ENCODE measurements at places on chromosomes 2 and 18.

- DNase-seq, result no peak
Measured at GRCh38 chr2:42474765-42475454, 18.9 kb downstream of the KCNG3 start.

GRCh38 chr2:173649527-173650219 lies 295.0 kb downstream of the CDCA7 start:
- DNase-seq, result no peak

- DNase-seq, result no peak
Measured at GRCh38 chr2:69917852-69918251, 2.9 kb downstream of the MXD1 start.

DNA sequence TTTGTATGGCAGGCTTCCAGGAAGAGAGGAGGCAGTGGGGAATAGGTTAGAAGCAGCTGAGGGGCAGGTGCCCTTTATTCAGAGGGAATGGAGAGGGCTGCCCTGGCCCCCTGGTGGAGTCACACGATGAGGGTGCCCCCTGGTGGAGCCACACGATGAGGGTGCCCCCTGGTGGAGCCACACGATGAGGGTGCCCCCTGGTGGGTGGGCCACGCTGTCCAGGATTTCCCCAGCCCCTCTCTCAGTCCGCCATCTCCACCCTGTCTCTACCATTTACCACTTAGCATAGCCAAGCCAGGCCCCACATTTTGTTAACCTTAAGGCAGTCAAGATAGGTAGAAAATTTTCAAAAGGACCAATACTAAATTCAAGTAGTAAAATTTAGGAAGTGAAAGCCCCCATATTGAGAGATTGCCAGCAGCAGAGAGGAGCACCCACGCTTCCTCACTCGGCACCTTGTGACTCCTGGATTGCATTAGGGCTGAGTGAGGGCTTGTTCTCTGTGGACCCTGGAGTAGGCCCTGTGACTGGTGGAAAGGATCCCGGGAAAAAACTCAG lies 10.4 kb upstream of the FAM228A start:
- peak; percentile 4 for DNase-seq

- no peak for DNase-seq
Measured at GRCh38 chr2:223998948-223999347, 40.1 kb downstream of the SERPINE2 start.

DNA sequence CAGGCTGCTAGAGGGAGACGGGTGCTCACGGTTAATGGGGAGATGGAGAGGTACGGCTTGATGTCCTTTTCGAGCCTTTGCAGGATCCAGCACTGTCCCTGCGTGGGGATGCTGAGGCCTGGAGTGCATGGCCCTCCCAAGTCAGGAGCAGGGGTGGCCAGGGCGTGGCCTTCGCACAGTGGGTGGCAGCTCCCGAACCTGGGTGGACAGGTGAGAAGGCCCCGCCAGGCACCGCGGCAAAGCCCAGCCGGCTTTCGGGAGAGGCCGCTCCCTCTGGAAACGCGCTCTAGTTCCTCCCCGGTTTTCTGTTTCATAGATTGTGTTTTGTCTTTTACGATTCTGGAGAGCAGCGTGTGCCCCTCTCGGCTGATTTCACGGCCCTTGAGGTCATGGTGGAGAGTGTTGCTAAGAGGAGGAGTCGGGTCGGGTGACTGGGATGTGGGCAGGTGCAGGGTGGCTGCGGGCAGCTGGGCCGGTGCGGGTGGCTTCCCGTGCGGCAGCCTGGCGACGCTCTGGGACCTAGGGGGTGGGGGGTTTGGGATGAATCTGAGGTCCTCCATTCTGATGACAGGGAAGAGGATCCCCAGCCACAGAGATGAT lies 39.4 kb downstream of the CTDP1 start:
- no peak for DNase-seq

GRCh38 chr2:62180975-62181374 lies 14.9 kb upstream of the B3GNT2 start:
- no peak for DNase-seq

DNA sequence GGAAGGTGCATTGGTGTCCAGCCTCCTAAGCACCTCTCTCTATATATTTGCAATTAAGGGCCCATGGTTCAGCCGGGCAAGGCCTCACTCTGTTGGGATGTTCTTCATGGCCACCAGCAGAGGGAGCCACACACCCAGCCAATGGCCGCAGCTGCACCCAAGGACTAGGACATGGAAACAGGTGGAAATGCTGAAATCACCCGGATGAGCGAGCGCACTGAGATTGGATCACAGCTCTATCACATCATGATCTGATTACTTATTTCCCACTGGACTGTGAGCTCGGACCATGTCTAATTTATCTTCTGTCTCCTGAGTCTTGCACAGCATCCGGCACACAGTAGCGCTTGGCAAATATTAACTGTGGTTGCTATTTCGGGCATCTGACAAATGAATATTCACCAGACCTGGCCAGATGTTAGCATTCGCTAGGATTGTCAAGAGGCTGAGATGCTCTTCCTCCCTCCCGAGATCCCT lies 31.2 kb downstream of the KIF3C start:
- peak; percentile 37 for DNase-seq

- no peak for DNase-seq
Measured at GRCh38 chr2:25362434-25363145, 20.9 kb upstream of the DNMT3A start.

DNA sequence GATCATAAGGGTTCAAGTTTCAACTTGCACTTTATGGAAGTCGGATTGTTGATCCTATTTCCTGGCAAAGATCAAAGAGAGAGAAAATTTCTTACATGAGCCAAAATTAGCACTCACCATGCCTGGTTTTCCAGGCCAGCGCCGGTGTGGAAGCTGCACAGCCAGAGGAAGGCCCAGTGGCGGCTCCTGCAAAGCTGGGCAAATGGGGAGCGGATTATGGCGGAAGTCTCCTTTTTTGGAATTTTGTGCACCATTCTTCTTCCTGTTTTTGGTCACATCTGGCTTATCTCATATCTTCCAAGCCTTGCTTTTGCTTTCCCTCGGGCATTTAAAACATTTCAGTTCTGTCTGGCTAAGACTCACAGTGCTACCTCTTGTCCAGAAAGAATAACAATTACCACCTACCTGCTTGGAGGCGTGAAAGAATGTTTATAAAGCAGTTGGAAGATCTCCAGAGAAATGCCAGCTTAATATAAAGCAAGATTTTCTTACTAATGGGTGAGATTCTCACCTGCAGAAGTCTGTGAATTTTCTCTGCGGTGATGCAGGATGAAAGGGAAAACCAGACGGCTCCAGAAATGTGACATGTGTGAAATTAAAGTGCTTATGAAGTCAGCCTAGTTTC lies 94.3 kb downstream of the ASAP2 start:
- DNase-seq, result no peak

- no peak for DNase-seq
Measured at GRCh38 chr18:55900380-55900779, 312.4 kb upstream of the TCF4 start.

DNA sequence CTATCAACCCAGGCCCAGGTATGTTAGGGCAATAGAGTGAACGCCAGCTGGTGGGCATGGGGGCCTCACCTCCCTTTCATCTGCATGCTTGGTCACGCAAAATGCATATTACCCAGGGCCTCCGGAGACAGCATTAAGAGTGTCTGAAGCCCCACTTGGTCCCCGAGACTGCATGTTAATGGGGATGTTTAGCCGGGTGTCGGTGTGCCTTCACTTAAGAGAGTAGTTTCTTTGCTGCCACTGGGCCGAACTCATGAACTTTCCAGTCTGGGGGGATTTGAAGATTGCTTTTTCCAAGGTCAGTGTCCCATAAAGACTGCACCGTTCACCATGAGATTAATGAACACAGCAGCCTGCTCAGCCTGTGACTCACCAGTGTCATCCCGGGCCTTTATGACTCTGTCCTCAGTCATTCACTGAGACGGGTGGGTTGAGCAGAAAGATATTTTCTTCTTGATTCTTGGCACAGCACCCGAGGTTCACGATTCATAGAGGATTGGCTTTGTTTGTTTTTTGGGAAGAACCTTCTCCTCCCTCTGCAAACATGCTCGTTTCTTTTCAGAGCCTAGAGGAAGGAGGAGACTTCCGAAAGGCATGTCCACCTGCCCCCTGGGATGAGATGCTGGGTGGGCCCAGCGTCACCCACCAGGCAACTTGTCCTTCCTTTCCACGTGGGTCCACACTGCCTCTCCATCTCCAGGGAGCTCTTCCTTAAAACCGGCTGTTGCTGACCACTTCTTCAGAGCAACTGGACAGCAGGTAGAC lies 199.1 kb downstream of the GLI2 start:
- no peak for DNase-seq

GRCh38 chr2:189799531-189799930 lies 15.3 kb downstream of the PMS1 start:
- no peak for DNase-seq

DNA sequence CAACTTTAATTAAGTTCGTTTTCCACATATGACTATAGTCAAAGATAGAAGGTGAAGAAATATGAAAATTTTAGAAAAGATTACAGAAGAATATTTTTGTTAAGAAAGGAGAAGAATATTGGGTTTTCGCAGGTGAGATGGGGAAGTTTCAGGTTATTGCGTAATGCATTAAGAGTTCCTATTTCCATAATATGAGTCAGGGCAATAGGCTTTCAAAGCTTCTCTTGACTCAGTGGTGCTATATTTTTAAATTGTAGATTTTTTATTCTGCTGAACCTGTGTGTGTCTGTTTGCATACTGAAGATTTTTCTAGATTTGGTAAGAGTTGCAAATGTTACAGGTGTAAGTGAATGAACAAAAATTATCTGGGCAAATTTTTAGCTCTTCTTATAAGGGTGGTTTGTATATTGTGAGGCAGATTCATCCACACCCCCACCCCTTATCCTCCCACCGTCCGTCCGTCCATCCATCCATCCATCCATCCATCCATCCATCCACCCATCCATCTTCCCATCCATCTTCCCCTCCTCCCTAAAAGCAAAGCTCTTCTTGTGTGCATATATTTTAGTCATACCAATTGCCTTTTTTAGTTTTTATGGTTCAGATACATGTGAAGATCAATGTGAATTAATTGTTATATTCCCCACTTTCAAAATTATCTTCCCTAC lies 69.6 kb downstream of the MYO1B start:
- DNase-seq, result no peak

DNA sequence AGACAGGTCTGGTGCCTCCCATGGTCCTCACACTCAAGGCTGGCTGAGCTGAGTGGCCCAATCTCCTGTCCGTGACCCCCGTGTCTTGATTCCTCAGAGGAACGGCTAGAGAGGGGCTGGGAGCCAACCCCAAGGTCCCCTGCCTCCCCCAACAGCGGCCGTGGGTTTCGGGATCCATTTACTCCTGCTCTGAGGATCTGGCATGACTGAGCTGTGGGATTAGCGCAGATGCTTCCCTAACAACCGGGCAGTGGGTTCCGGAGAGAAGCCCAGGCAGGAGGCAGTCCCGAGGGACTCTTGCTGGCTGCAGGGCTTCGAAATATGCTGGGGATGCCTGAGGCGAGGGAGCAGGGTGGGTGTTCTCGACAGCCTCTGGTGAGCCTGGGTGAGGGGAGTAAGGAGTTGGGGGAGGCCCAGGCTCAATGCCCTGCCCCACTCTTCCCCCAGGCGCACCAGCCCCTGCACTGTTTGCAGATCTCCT lies 18.9 kb downstream of the GPR35 start:
- DNase-seq, result no peak

DNA sequence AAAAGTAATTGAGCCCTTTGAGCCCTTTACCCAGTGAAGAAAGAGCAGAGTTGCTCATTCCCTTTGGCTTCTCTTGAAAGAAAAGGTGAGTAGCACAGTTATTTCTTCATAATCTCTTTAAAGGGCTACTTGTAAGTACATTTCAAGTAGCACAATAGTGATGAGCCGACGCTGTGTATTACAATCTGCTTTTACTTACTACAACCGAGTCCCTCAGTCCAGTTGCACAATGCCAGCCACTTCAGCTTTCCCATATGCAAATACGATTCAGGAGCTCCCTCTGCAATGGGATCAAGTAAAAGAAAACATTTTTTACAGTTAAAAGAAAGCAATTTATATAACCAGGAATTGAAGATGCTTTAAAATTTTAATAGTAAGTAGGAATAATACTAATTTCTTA lies 868.5 kb downstream of the RNF144A start:
- no peak for DNase-seq

DNA sequence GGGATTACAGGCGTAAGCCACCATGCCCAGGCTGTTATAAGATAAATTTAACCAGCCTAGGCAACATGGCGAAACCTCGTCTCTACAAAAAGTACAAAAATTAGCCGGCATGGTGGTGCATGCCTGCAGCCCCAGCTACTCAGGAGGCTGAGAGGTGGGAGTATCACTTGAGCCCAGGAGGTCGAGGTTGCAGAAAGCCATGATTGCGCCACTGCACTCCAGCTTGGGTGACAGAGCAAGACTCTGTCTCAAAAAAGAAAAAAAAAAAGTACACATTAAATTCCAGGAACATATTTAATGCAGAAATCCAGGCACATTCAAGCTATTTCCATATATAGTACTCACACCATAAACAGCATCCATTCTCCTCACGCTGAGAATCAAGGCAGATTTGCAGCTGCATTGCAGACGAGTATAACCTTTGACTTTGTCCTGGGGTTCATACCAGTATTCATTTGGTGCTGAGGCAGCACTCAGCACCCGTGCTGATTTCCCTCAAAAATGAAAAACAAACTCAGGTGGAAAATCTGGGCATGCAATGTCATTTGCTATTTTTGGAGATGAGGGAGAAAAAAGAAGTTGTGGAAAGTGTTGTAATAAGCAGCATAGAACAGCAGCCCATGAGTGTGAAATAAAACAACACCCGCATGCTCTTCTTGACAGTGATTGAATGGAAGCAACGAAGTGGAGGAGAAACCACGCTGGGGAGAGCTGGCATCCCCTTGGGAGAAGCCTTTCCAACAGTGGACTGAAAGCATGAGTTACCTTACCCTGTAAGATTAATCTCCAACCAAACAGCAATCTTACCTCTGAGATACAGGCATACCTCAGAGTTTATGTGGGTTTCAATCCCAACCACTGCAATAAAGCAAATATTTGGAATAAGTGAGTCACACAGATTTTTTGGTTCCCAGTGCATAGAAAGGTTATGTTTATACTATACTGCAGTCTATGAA lies 46.8 kb upstream of the ANXA4 start:
- no peak for DNase-seq

GRCh38 chr2:65344689-65345088 lies 87.7 kb downstream of the SPRED2 start:
- DNase-seq, result no peak

DNA sequence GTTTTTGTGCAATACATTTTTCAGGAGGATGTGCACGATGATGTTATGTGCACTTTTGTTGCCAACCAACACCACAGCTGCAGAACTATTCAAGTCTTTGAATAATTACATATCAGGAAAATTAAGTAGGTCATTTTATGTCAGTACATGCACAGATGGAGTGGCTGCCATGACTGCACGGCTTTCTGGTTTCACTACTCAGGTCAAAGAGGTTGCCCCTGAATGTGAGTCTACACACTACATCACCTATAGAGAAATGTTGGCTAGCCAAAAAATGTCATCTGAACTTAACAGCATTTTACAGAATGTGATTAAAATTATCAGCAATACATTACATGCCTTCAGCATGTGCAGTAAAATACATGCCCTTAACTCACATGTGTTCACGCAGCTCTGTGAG lies 1637.3 kb upstream of the NXPH2 start:
- DNase-seq, result no peak

DNA sequence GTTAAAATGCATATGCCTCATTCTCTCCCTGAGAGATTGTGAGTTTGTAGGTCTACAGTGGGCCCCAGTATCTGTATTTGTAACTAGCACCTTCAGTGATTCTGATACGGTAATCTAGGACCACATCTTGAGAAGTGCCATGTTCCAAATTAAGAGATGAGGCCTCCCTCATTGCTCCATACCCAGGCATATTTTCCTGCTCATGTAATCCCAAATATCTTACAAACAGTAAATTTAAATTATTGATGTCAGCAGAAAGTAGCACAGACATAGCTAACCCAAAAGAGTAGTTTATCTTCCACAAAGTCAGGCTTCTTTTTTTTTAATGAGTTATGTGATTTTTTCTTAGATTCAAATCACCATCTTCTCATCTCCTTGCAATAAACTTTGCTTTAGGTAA lies 263.8 kb downstream of the SETBP1 start:
- no peak for DNase-seq
